ENCODE measurements at places on chromosomes 11 and 22.

- no peak for DNase-seq
Observed at GRCh38 chr22:43485502-43486089, 73.8 kb downstream of the MPPED1 start.

GRCh38 chr11:69969890-69970784 is 108.0 kb upstream of the ANO1 start:
- no peak for DNase-seq

DNA sequence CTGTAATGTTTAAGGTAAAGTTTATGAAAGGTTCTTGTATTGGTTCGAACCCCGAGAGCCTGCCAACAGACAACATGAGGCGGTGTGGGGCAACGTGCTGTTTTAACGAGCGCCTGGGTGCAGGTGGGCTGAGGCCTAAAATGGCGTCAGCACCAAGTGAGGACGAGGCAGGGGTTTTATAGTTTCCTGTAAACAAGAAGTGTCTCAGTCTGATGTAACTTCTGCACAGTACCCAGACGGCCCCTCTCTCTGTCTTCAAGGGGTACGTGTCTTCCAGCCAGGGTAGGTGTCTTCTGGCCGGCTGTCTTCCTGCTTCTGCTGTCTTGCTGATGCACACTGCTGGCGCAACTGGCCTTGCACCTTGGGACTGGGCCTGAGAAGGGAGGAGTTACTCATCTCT is 2.7 kb downstream of the PPFIBP2 start:
- no peak for DNase-seq

DNA sequence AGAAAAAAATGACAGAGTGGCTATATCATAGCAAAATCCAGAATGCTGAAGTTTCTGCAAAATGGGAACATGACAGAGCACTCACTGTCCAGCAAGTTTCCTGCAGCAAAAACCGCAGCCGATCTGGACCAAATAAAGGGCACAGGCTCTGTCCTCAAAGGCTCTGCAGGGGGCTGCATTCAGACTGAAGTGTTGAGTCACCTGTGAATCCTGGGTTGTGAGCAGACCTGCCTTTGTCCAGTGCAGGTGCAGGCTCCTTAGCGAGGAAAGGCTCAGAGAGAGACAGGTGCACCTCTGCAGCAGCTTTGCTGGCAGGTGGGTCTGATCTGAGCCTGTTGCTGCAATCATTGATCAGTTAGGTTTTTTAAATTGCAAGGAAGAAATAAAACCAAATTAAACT is 29.3 kb upstream of the NFAM1 start:
- no peak for DNase-seq

DNA sequence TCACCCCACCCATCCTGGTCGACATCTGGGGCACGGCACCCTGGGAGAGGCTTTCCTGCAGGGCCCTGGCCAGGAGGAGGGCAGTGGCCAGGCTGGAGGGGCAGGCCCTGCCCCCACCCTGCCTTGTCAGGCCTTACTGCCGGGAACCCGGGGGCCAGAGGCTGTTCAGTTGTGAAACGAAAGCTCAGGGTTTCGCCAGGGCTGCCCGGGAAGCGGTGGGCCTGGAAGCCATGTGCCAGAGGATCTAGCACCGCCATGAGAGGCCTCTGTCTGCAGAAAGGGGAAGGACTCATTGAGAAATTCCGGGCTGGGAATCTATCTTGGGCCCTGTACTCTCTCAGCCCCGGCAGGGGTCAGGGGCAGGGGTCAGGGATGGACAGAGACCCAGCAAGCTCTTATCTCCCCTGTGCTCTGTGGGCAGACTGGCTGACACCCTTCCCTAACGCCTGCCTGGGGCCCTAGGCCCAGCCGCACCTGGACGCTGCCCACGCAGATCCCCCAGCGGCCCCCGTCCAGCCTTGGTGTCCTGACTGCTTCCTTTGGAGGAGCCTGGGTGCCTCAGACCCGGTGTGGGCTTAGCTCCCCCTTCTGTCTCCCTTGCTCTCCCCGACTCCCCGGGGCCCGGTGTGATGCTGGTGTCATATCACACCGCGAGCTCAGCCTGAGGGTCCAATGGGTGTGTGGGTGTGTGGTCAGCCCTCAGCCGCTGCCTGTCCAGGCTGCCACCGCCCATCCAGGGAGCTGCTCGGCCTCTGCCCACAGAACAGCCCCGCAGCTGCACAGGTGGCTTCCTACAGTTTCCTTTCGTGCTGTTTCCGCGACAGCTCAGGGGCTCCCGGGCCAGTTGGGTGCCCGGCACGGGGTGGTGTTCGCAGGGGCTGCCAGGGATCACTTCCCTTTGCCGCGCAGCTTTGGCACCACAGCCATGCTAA is 6.5 kb downstream of the PIM3 start:
- no peak for DNase-seq

- no peak for DNase-seq
Observed at GRCh38 chr11:66933531-66933930, 24.7 kb downstream of the PC start.

GRCh38 chr11:7632211-7632610 is 41.1 kb downstream of the CYB5R2 start:
- no peak for DNase-seq

GRCh38 chr11:72162891-72163492 is 27.5 kb downstream of the FOLR3 start:
- no peak for DNase-seq

GRCh38 chr22:27554841-27555456 is 246.6 kb downstream of the MN1 start:
- no peak for DNase-seq

DNA sequence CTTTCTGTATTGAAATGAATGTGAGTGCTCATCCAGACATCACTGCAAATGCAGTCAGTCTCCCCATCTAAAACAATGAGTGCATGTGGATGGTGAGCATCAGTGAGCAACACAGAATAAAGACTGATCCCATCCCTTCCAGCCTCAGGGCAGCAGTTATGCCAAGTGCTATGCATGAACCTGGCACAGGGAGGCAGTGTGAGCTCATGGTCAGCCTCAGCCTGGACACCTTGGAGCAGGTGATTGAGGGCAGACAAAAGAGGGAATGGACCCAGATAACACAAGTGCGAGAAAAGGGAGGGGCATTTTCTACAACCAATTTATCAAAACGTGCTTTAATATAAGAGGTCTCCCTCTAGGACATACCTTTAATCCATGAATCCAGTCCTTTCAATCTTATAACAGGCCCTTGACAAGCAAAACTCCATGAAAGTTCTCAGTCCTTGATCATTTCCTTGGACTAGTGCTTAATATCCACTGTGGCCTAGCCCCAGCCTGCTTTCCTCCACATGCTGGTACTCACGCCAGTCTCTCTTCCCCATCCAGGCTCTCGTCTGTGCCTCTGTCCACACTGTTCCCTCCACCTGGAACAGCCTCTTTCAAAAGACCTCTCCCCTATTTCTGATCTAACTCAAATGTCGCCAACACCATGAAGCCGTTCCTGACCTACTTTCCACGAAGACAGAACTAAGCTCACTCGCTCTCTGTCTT is 50.5 kb upstream of the LRRC55 start:
- DNase-seq, result no peak

DNA sequence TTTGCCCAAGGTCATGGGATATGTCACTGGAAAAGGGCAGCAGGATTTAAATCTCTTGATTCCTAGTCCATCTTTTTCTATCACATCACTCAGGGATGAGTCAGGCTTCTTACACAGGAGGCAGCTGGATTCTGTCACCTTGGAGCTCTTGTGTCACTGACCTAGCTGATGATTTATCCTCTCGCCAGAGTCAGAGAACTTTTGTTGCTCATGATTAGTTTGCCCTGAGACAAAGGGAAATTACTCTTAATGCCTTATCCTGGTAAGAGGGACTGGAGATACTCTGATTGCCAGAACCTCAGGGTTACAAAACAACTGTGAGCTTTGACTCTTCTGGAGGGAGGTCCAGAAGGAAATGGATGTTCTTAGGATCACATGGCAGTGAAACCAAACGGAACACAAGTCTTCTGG is 10.1 kb downstream of the COA4 start:
- DNase-seq, result no peak

DNA sequence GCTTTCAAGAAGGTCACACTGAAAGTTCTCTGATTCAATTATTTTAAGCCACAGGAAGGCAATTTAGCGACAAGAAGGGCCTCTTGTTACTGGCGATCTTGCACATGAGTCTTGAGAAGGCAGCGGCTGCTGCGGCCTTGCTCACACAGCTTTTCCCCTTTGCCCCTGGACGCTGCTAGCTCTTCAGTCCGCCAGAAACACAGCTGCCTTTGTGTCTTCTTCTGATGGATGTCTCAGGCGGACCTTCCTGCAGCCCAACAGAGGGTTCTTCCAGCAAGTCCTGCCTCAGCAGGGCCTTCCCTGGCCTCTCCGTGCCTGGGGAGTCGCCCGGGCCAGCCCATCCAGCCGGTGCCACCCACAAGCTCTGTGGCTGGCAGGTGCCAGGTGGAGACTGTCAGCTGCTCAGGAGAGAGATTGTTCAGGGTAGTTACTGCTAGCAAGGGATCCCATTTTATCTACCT is 59.4 kb downstream of the PKNOX2 start:
- DNase-seq, result no peak

- DNase-seq, result no peak
Observed at GRCh38 chr22:19460036-19460435, 12.5 kb upstream of the C22orf39 start.

- DNase-seq, result no peak
Observed at GRCh38 chr11:19200410-19201201, 1.2 kb downstream of the CSRP3 start.

GRCh38 chr22:24494528-24495364 is at the start of gene UPB1:
UPB1 (plus strand) TSS chr22:24495332; CDS start chr22:24495404, 72 bp downstream.
- DNase-seq, result no peak

DNA sequence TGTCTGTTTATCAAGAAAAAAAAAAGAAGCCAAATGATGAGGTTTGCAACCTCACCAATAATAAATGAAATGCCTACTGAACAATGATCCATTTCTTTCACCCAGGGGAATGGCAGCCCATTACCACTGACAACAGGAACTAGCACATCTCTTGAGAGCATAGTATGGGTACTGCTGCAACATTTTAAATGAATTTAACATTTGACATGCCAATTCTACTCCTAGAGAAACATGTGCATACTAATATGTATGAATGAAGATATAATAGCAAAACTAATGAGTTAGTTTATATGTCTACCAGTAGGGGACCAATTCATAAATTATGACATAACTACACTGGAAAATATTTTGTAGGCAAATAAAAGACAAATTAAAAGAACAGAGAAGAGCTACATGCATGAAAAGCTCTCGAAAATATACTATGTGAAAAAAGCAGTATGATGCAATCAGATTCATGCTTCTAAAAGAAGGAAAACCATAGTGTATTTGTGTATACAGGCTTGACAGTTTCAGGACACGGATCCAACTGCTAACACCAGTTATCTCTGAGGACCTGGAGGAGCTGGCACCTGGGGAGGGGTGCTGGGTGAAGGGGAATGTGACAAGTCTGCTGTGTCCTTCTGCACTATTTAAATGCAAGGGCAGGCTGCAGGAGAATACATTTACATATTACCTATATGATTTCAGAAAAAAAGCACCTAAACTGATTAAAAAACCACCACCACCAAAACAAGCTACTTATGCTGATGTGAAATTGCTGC is 6.9 kb downstream of the SMCO4 start:
- no peak for DNase-seq
